A549 treated with CORT108297 at 1 μM for 4 hours (cell line): ENCODE measurements at places on chromosomes 6 and 20. TPM values are rescaled to one million over a fixed set of nuclear protein-coding genes. Genes with fewer than 3 reads are reported as not detected.

Gene HLA-G
- total RNA-seq = 0.16 TPM in 1 of 5 replicates, not detected in the others

Gene EMILIN3
- total RNA-seq = 0.27 to 0.55 TPM (median 0.50 TPM) in 5 replicates

Gene GNAS-AS1
- total RNA-seq = not detected in 5 replicates

Gene OXT
- total RNA-seq = not detected in 5 replicates

Gene NOX3
- total RNA-seq = not detected in 5 replicates

Gene TDRD6
- total RNA-seq = not detected in 5 replicates
